ENCODE measurements at places on chromosomes 6 and 20.

- no peak for DNase-seq
These were observed 337.6 kb downstream of the CDC5L start for GRCh38 chr6:44725070-44725469.

DNA sequence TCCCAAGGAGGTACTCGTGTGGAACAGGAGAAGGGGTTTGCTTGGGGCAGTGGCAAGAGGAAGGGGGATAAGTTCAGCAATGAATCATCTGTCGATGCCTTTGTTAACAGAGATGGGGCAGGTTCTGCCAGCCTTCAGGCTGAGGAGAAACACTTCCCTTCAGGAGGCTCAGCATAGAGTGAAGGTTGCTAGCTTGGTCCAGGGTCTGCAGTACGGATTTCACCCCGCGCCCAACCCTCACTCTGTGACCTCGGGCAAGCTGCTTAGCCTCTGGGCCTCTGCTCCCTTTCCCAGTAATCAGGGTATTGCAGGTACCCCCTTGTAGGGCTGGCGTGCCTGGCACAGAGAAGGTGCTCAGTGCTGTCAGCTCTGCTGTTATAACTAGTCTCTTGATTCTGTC is 7.5 kb downstream of the CAPN11 start:
- DNase-seq = no peak

DNA sequence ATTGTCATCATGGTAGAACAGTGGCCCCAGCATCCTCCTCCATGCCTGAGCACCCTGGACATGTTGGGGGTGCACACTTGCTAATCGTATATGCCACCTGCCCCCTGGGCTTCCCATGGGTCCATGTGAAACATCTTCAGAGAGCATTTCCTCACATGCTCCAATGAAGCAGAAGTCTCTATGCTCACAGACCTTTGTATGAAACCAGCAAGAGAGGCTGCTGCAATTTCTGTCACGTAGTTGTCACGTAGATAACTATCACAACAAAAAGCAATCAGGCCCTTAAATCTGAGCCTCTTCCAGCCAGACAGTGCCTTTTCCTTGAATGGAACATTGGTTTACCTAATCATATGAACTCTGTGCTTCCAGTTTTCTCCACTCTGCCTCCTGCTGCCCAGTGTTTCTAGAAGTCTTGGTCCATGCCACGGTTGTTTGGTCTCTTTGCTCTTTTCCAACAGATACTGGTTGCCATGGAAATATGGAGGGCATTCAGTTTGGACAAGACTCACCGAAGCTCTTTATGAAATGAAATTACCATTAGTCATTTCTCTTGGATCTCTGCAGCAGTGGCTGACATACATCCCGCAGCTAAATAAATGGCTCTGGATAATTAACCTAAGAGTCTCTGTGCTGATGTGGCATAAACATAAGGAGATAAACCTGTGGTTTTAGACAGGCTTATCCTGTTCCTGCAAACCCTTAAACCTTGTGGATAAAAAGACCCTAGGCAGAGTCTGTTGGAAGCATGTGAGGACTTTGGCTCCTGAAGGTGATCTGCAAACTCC is 172.8 kb upstream of the SYNDIG1 start:
- DNase-seq = no peak

DNA sequence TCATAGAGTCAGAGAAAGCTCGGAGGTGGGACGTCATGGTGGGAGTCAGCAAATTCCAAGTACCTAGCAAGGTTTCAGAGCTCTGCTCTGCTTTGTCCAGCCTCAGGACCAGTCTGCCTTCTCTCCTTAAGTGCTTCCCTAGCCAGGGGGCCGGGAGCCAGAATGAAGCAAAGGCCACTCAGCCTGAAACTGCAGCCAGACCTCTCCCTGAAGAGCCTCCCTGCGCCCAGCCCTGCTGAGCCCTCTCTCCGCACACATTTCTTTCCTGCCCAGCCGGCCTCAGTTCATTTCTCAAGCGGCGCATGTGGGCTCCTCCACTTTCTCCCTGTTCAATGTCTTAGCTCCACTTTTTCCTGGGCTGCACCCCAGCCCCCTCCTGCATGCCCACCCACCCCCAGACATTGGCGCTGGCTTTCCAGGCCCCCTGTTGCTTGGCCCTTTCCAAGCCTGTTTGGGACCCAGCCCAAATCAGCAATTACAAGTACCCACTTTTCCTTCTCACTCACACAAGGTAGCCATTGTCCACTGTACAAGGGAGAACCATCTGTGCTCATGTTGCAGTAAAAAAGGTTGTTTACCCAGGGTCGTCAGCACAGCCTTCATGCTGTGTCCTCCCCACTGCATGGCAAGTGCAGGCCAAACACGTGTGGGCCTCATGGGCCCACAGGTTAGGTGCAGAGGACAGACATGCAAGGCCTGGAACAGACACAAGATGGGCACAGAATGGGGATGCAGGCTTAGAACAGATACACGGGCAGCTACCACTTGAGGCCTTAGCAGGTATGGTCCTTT is 147.1 kb downstream of the MRPL14 start:
- no peak for DNase-seq

DNA sequence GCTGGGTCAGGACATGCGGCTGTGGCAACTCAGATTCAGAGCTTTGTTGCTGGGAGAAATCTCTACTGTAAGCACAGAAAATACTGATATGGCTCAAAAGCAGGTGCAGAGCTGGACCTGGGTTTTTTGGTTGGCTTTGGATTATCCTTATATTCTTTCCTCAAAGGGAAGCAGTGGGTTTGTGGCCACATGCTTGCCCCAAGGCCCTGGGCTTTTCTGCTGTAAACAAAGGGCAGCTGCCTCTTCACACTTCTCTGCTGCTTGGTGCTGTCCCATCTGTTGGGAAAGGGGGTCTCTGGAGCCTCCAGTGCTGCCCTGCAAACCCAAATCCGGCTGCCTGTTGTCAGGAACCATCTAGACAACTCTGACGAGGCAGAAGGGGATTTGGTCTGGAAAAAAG is 52.4 kb downstream of the ANKRD6 start:
- no peak for DNase-seq

DNA sequence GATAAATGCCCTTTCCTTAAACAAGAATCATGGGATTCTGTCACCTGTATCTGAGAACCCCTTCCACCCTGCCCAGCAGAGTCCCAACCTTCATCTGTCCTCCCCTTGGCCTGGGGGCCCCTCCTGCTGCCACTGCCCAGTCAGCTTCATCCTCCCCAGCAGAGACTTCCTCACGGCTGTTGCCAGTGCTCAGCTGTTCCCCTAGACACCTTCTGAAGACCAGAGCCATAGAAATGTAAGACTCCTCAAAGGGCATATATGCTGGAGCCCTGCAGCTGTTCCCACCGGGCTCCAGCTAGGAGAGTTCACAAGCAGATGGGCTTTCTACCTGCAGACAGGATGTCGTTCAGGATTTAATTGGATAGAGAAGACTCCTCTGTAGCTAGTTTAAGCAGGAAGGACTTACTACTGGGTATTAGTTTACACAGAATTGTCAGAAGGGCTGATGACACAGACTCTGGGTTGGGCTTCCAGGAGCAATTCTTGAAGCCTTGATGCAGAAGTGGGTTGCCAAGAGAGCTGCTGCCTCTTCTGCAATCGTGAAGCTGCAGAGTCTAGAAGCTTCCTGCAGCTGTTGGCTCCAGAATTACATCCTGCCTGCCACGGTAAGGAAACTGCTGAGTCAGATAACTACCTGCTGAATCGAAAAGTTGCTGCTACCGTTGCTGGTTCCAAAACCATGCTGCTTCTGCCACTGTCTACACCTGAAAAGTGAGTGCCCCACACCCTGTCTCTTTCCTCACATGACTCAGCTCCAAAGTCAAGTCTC is 57.1 kb upstream of the MLN start:
- no peak for DNase-seq

- no peak for DNase-seq
These were observed 21.9 kb upstream of the CST4 start for GRCh38 chr20:23710771-23711170.

DNA sequence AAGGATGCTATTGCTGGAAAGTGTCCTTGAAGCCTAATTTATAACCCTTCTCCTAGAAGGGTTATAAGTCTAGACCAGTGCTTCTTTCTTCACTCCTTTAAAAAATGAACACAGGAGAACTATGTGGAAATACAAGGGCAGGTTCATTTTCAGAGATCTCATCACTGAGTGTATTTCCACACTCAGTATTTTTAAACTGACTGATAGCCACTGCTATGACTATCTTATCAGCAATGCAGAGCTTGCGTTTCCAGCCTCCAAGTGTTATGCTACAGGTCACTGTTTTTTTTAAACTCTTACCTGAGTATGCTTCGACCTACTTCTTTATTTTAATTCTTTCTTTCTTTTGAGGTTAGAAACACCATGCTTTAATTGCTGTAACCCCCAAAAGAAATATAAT is 319.1 kb downstream of the ARHGAP18 start:
- no peak for DNase-seq

DNA sequence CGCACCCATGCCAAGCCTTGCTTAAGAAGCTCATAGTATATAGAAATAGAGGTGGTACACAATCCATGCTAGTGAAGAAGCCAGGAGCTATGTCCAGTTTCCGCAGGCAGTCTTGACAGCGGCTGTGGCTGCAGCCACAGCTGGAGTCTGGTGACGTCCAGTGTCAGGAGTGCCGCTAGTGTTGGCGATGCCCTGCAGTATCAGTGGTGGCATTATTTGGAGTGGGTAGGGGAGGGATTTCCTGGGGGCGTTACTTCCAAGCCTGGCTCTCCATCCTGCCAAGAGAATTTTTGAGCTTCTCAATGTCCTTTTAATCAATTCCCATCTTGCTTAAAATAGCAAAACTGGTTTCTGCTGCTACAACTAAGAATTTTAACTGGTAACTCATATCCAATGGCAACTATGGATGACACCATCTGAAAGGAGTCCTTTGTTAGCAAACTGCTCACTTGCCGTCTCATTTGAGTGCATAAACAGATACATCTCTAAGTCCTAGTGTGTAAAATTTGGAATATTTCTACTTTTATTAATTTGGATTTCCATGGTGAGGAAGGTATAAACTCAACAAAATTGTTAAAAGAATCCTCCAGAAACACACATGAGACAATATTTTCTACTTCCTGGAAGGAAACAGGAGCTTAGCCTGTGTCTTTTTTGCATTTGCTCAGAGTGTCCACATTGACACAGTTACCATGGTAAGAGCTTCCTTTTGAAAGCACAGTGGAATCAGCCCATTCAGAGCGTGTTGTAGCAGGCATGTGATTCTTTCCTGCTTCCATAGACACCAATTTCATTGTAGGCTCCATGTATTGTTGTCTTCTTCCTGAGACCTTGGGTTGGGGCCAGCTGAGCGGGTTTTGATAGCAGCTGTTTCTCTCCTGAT is 44.6 kb upstream of the PXDC1 start:
- no peak for DNase-seq

GRCh38 chr20:63685269-63686026 is 11.0 kb upstream of the TNFRSF6B start:
- no peak for DNase-seq

DNA sequence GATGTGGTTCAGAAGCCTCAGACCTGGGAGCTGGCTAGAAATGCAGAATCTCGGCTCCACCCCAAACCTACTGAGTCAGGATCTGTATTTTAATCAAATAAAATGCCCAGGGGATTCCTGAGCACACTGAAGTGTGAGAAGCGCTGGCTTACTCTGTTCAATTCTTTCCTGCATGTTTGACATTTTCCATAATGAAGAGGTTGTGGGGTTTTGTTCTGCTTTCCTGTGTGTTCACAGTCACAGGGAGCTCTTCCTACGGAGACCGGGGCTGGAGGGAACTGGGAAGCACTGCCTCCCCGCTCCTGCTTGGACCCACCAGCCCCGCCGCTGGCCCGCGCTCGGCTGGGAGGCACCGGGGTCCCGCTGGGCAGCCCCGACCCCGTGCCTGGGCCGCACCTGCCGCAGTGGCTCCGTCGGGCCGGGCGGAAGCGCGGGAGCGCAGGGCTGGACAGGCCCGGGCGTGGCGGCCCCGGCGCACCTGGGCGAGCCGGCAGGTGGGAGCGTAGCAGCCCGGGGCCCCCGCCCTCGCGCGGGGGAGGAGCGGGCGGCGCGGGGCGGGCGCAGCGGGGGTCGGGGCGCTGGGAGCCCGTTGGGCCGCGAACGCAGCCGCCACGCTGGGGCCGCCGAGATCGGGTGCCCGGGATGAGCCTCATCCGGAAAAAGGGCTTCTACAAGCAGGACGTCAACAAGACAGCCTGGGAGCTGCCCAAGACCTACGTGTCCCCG is at the start of gene MAPK13:
TSS of gene MAPK13 (plus strand) at position 573 of the 726 bp plus-strand sequence. CDS start at position 643, 70 bp downstream.
- DNase-seq = peak; percentile 48

DNA sequence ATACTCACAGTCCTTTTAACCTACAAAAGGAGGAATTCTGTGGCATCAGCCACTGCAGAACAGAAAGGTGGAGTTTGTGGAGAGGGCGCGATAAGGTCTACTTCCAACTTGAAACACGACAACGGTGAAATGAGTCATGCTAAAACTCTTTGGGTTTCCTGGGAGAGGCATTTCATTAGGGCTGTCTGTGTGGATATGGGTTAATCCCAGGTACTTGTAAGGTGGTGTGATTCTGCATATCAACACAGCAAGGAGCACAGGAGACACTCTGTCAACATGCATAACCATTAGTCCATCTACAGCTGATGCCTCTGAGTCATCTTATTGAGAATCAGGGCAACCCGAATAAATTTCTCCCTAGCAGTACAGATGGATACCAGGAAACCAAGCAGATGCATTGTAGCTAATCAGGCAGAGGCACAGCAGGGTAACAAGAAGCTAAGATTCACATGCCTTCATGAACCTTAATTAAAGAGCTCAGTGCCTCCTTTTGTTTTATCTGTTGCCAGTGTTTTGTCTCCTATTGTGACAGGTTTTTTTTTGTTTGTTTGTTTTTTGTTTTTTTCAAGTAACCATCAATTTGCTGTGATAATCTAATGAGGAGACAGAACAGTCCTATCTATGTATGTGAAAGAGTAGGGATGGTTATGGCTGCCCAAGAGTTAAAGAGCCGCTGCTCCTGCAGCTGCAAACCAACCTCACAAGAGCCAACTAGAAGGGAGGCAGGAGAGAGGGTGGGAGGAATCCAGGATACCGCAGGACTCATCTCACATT is 315.8 kb upstream of the SOX4 start:
- no peak for DNase-seq

DNA sequence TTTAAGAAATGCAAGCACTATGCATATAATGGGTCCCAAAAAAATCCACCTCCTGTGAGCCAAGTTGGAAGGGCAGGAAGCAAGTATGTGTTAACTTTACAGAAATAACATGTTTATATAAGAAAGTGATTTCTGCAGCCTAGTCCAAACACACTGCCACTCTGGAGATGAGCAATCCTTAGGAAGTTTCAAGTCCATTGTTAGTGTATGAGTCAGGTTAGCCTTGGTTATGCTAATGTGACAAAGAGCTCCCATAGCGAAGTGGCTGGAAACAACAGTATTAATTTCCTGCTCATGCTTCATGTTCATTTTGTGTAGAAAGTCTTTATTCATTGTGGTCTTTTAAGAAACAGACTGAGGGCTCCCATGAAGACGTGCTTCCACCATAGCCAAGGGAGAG is 121.4 kb downstream of the TBXT start:
- DNase-seq = peak; percentile 50

DNA sequence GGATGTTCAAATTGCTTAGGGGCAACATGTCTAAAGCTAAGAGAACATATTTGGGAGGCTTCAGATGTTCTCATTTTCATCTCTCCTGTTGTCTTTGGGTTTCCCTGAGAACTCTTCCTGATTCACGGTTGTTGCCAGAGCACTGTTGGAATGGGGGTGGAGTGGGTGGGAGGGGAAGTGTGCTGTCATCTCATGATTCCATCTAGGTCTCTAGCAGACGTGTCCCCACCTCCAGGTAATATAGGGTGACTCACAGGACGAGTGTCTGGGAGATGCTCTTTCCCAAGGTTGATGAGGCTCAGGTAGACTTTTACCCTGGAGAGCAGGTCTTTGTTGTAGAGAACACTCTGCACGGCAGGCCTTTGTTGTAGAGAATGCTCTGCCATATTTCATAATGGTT is 636.9 kb downstream of the QKI start:
- DNase-seq = no peak

GRCh38 chr6:163412801-163413344 is 1.6 kb upstream of the QKI start:
- no peak for DNase-seq

Measured in ACHN (cell line).